ENCODE measurements at places on chromosomes 2 and 18.

- DNase-seq = no peak
Measured at GRCh38 chr2:224793946-224794345, 77.8 kb upstream of the CCDC195 start.

- DNase-seq = no peak
Measured at GRCh38 chr2:143608063-143608423, 478.8 kb downstream of the ARHGAP15 start.

- DNase-seq = no peak
Measured at GRCh38 chr2:232888839-232889529, 18.9 kb downstream of the SNORC start.

DNA sequence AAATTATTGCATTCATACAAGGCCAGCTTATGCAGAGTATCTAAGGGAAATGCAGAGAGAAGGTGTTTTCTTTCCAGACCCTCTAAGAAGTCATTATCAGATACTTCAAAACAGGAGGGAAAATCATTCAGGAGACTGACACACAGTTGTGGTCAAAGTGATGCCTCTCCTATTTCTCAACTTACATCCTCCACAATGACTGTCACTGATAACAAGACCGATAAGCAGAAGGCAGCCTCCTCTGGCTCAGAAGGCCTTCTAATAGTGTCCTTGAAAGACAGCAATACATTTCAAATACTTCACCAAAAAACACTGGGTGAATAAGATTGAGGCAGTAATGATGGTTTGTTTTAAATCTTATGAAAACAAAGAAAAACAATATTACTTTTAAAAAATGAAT, 199.7 kb downstream of the PIEZO2 start:
- DNase-seq = no peak

GRCh38 chr2:98191883-98192282, 104.9 kb downstream of the VWA3B start:
- DNase-seq = no peak

GRCh38 chr2:223062396-223062795, 10.4 kb downstream of the KCNE4 start:
- no peak for DNase-seq

GRCh38 chr2:74691929-74692328, 37.9 kb downstream of the SEMA4F start:
- DNase-seq = no peak
